ENCODE measurements at places on chromosomes 2 and 18. TPM values are rescaled to one million over a fixed set of nuclear protein-coding genes. Genes with fewer than 3 reads are reported as not detected.

DNA sequence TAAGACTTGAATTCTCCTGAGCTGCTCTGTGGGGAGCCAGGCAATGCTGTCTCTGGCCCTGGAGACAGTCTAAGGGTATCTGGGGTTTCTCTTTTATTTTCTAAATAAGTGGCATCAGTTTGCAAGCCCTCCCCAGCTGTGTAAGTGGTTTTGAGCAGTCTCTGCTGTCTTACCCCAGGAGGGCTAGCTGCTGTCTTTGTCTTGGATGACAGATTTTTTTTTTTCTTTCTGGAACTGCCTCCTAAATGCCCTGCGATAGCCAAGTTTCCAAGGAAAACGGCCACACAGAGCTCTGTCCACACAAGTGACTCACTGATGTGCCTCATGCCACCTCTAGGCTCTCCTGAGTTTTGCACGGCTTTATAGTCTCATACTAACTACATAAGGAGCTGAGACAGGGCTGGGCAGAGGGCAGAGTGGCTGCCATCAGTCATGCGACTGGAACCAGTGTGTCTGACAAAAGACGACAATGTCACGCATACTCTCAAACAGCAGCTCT, 37.2 kb upstream of the THOC1 start:
- no peaks in the 10 kb centered on the region for H3K4me1 ChIP-seq
- no peaks in the 10 kb centered on the region for H3K36me3 ChIP-seq
- H3K4me3 ChIP-seq = no peak overlapping the region
- no peak for DNase-seq
- H3K27me3 ChIP-seq = no peaks in the 10 kb centered on the region

DNA sequence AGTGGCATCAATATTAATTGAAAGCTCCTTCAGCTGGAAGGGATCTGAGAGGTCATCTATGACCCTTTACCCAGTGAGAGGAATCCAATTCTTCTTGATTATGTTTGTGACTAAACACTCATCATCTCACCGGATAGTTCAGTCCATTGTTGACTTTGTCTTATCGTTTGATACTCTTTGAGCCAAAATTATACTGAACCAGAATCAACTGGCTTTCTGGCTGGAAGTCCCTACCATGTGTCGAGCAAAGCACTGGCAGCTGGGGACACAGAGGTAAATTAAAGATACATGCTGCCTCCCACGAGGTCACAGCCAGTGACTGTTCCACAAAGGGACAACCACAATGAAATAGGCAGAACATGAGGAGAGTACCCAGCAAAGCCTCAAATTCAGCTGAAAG, 91.4 kb upstream of the FHL2 start:
- no peaks in the 10 kb centered on the region for H3K27me3 ChIP-seq
- H3K4me3 ChIP-seq = no peak overlapping the region
- no peaks in the 10 kb centered on the region for H3K36me3 ChIP-seq
- no peak overlapping the region for H3K27ac ChIP-seq
- H3K4me1 ChIP-seq = no peaks in the 10 kb centered on the region

- no peaks in the 10 kb centered on the region for H3K4me1 ChIP-seq
- no peaks in the 10 kb centered on the region for H3K27me3 ChIP-seq
- H3K4me3 ChIP-seq = no peak overlapping the region
- H3K36me3 ChIP-seq = no peaks in the 10 kb centered on the region
- DNase-seq = no peak
- H3K27ac ChIP-seq = no peak overlapping the region
These were observed 56.9 kb upstream of the ID2 start for GRCh38 chr2:8624855-8625398.

ANTXR1 gene
- 28.8 TPM for polyA plus RNA-seq

GRCh38 chr2:167190053-167190452, 301.8 kb downstream of the XIRP2 start:
- DNase-seq = no peak
- no peaks in the 10 kb centered on the region for H3K36me3 ChIP-seq
- peaks cover 32% of the 10 kb centered on the region for H3K4me1 ChIP-seq
- no peaks in the 10 kb centered on the region for H3K27me3 ChIP-seq
- H3K4me3 ChIP-seq = no peak overlapping the region
- H3K27ac ChIP-seq = no peak overlapping the region

GRCh38 chr18:61209801-61210200, 123.4 kb upstream of the CDH20 start:
- no peaks in the 10 kb centered on the region for H3K36me3 ChIP-seq
- no peak overlapping the region for H3K27ac ChIP-seq
- no peak for DNase-seq
- H3K27me3 ChIP-seq = no peaks in the 10 kb centered on the region

GRCh38 chr2:114472246-114472645, 29.8 kb downstream of the DPP10 start:
- DNase-seq = no peak
- no peak overlapping the region for H3K27ac ChIP-seq
- H3K4me3 ChIP-seq = no peak overlapping the region

- H3K36me3 ChIP-seq = no peaks in the 10 kb centered on the region
- no peaks in the 10 kb centered on the region for H3K27me3 ChIP-seq
- peak overlapping the region; percentile 64 for H3K27ac ChIP-seq
- H3K4me3 ChIP-seq = no peak overlapping the region
These were observed 63.5 kb upstream of the THOC1 start for GRCh38 chr18:331221-331821.

DNA sequence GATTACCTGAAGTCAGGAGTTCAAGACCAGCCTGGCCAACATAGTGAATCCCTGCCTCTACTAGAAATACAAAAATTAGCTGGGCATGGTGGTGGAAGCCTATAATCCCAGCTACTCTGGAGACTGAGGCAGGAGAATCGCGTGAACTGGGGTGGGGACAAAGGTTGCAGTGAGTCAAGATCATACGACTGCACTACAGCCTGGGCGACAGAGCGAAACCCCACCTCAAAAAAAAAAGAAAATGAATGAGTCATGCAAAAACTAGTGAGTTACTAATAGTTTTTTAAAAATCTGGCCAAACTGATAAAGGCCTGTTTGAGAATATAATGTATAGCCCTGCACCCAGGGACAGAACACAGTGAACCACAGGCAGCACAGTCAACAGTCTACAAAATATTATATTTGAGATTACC, 17.5 kb downstream of the AFG3L2 start:
- peaks cover 93% of the 10 kb centered on the region for H3K36me3 ChIP-seq
- H3K27ac ChIP-seq = no peak overlapping the region
- H3K27me3 ChIP-seq = no peaks in the 10 kb centered on the region
- H3K4me1 ChIP-seq = peaks cover 11% of the 10 kb centered on the region

- no peaks in the 10 kb centered on the region for H3K27me3 ChIP-seq
- no peak overlapping the region for H3K4me3 ChIP-seq
- no peaks in the 10 kb centered on the region for H3K36me3 ChIP-seq
These were observed 6.7 kb upstream of the QPCT start for GRCh38 chr2:37337620-37338280.

LRRC30 gene
- not detected for polyA plus RNA-seq

DNA sequence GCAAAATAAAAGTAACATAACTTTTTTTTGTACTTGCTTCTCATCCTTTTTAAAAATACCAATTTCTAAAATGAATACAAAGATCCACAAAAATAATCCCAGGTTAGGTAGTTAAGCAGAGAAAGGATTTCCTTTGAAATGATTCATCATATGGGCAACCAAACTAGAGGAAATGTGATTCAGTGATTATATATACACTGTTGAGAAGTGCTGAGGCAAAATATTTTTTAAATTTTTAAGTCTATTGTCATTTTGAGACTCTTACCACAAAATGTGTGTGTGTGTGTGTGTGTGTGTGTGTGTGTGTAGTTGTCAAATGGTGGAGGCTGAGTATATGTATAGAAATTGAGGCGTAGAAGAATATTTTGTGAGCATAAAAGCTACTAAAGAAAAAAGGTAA, 1075.3 kb downstream of the LRP1B start:
- no peak overlapping the region for H3K4me3 ChIP-seq
- no peaks in the 10 kb centered on the region for H3K27me3 ChIP-seq
- no peaks in the 10 kb centered on the region for H3K36me3 ChIP-seq
- H3K27ac ChIP-seq = no peak overlapping the region
- no peaks in the 10 kb centered on the region for H3K4me1 ChIP-seq

- no peaks in the 10 kb centered on the region for H3K36me3 ChIP-seq
- DNase-seq = no peak
- no peaks in the 10 kb centered on the region for H3K4me1 ChIP-seq
These were observed 29.9 kb upstream of the ZNG1B start for GRCh38 chr2:113407446-113408099.

DAW1 gene
- not detected for polyA plus RNA-seq

PSTPIP2 gene
- polyA plus RNA-seq = 5.1 TPM

LYG2 gene
- not detected for polyA plus RNA-seq
